ENCODE measurements at places on chromosomes 5 and 9.

DNA sequence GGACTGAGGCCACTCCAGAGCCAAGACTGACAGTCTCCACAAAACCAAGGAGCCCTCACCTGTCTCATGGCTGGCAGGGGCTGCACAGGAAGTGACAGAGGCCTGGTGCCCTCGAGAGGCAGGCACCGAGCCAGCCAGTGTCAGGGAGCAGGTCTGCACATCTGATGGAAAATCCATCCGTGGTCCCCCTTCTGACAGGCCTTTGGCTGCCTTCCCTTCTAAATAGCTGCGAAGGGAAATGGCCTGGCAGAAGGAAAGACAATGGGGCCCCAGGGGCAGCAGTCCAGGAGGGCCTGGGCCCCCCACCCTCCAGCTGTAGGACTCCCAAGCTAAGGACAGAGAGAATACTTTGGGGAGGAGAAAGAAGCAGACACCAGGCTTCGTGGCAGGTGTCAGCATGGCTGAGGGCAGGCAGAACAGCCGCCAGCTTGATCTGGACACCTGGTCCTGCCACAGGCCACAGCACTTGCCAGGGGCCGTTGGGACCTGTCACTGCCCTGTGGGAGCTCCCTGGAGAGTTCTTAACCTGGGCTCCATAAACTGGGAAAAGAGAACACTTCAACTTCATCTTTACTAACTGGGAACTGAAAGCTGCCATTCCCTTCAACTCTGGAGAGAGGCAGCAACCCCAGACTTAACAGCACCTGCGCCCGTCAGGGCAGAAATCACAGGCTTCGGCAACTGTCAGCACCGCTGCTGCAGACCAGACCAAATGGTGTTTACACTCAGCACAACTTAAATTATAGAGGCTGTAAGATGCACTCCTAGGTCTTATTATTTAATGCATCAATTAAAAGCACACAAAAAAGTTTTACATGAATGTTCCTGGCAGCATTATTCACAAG, 22.0 kb downstream of the ADAMTS2 start:
- DNase-seq: no peak

- no peak for DNase-seq
These were observed 85.1 kb upstream of the GRHPR start for GRCh38 chr9:37337301-37337890.

DNA sequence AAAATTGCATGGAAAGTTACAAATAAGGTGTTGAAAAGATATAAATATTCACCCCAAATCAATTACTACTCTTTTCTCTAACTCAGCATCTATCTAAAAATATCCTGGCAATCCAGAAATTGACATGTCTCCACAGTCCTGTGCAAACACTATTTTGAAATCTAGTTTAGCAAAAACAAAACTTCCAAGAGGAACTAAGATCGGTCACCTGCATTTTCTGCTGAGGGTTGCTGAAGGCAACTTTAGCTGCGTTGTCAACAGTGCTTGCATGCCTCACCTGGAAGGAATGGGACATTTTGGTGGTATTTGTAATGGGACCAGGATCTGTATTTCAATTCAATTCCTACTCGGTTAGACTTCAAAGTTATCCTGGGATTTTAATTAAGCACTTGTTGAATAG, 398.3 kb downstream of the NTRK2 start:
- DNase-seq: no peak

GRCh38 chr9:134775081-134775951, 105.3 kb upstream of the FCN2 start:
- no peak for DNase-seq

GRCh38 chr5:74865256-74865803, 857 bp downstream of the FAM169A start:
- no peak for DNase-seq

GRCh38 chr5:134436523-134437339, 25.1 kb upstream of the CDKN2AIPNL start:
- DNase-seq: peak; percentile 72

GRCh38 chr5:176697934-176698538, 50.8 kb downstream of the TSPAN17 start:
- no peak for DNase-seq

DNA sequence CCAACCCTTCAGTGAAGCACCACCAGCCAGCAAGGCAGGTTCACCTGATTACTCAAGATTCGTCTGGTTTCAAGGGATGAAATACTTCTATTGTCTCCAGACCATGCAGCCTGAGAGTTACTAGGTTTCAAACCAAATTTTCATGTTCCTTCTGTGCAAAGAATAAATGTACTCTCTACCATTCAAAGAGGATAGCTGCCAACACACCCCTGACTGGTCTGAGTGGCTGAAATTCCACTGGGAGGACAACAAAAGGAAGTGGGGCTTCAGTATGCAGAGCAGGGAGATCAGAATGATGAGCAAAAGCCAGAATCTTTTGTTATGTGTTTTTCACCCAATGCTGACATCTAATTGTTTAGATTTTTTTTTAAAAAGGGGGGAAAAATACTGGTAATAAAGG, 356.3 kb downstream of the BNC2 start:
- no peak for DNase-seq

- DNase-seq: no peak
These were observed 113.3 kb upstream of the RAD23B start for GRCh38 chr9:107169796-107170195.

DNA sequence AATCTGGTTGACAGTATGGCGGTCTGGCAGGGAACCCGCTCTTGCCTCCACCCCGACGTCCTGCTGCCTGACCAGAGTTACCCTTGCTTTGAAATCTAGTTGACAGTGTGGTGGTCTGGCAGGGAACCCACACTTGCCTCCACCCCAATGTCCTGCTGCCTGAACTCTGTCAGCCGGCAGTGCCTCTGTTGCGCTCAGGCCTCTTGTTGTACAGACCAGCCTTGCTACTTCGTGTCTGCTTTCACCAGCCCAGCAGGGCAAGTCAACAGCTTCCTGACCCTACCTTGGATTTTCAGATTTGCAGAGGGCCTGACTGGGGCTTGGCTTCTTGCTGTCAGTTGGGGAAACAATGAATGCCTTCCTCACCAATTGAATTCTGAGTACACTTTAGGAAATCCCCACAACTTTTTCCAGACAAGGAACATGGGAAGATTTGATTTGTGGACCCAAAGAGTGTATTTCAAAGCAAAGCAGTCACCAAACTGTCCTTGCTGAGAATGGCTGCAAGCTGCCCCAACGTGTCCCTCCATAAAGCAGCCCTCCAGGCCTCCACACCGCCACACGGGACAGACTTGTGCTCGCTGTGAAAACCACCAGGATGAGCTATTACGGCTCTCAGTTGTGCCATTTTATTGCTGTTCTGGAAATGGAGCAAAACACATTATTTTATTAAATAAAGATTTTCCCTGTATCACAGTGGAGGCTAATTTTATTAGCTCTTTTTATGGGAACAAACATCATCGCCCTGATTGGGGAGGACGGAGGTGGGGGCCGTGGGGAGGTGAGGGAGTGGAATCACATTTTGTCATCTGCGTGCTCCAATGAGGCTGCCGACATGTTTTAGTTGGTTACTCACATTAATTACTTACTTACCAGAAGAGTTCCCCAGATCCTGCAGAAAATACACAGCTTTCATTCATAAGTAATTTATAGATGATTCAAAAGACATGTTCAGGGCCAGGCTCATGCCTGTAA, 189.3 kb downstream of the AOPEP start:
- DNase-seq: no peak

DNA sequence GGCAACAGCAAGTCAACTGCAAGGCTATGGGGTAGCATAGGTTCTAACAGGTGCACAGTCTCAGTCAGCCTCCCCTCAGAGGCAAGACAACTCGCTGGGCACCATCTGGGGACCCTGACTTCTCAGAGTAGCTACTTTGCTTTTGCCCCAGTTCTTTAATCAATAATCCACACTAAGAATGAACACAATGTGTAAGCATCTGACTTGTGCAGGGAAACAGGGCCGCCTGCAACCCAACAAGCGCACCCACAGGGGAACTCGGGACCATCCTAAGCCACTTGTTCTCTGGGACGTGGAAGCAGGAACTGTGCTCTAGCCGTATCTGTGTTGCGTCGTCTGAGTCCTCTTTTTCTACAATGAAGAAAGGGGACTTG, 1.9 kb downstream of the MOB3B start:
- DNase-seq: no peak

DNA sequence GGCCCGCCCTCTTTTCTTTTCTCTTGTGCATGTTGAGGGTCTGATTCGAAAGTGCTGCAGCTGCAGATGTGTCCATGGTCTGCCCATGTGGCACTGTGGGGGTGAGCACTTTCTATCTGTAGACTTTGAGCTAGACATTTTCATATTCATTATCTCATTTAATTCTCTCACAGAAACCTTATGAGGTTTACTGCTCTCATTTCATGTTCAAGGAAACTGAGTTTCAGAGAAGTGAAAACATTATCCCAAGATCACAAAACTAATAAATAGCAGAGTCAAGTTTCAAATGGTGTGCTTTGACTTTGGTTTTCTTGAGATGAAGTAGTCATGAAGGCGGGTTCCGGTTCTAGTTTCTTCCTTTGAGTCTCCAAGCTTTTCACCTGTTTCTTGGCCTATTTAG, 536.5 kb upstream of the ZNF462 start:
- DNase-seq: no peak

- DNase-seq: no peak
These were observed 8.5 kb downstream of the DMXL1 start for GRCh38 chr5:119079318-119079921.

DNA sequence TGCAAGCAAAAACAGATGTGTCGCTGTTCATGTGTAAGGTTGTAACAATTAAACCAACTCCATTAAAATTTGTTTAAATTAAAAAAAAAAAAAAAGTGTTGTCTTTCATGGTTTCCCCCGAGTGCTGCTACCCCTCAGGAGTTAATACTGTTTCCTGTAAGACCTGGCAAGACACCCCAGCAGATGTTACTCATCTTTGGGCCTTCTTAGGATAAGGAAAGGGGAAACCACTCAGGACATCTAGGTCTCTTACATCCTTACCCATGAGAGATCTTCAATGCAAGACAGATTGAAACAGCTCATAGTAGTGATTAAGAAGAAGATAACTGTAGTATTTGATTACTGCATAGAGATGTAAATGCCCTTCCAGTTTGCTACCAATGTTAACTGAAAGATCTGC, 33.5 kb upstream of the F2R start:
- no peak for DNase-seq

- DNase-seq: no peak
These were observed 50.1 kb upstream of the ADAMTS16 start for GRCh38 chr5:5089895-5090649.

GRCh38 chr9:97395745-97396144, 16.2 kb upstream of the TDRD7 start:
- DNase-seq: no peak

GRCh38 chr5:178126556-178126955, 4.3 kb upstream of the RMND5B start:
- DNase-seq: no peak

DNA sequence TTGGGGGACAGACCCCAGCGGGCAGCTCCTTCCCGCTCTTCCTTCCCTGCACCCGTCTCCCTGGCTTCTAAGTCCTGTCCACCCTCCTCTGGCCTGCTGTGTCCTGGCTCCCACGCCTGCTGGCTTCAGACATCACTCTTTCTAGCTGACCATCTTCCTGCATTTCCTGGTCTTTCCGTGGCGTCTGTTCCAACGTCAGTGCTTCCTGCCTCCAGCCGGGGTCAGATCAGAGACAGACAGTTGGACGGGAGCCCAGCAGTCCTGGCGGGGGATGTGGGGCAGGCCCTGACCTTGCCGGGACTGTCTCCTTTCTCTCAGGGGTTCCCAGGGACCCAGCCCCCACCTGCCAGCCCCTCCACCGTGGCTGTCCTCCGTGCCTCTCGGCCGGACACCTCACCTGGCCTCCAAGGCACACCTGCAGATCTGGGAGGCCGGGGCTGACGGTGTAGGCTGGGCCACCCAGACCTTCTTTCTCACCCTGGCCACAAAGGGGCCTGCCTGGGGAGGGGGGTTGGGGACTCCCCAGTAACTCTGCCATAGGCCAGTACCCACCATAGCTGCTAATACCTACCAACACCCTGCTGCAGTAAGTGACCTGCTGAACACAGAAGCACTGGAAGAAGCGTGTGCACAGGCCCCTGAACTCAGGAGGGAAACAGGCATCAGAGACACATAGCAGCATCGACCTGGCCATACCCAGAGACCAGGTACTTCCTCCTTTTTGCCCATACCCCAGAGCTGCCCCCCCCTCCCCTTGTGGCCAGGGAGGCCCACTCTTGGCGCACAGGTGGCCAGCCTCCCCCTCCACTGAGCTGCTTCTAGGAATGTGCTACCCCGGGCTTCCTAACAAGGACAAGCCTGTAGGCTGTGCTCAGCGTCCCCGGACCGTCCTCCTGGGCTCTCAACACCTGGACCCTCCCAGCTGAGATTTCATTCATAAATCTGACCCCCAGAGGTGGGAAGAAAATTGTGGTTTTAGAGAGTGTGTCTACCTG, 5.1 kb downstream of the NRARP start:
- DNase-seq: no peak

DNA sequence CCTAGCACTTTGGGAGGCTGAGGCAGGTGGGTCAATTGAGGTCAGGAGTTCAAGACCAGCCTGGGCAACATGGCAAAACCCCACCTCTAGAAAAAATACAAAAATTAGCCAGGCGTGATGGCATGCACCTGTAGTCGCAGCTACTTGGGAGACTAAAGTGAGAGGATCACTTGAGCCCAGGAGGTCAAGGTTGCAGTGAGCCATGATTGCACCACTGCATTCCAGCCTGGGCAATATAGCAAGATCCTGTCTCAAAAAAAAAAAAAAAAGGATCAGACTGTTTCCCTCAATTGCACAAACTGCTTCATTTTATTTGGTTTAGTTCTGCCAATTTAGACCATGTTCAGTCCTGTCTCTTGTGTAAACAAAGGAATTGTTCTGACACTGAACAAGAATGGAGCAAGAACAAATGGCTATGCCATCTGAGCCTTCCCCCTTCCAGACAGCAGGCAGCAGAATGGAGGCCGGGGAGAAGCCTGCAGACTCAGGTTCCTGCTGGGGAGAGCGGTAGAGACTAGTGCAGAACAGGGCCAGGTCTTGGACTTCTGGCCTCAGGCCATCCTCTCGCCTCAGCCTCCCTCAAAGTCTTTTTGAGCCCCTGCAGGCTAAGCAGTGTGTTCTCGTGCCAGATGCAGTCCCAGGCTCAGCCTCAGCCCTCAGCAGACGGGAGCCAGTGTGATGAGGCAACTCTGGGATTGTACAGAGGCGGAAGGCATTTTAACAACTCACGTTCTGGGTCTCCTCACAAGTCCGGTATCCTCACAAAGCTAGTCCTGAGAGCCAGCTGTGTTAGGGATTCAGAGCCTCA, 18.2 kb downstream of the HNRNPH1 start:
- DNase-seq: no peak

DNA sequence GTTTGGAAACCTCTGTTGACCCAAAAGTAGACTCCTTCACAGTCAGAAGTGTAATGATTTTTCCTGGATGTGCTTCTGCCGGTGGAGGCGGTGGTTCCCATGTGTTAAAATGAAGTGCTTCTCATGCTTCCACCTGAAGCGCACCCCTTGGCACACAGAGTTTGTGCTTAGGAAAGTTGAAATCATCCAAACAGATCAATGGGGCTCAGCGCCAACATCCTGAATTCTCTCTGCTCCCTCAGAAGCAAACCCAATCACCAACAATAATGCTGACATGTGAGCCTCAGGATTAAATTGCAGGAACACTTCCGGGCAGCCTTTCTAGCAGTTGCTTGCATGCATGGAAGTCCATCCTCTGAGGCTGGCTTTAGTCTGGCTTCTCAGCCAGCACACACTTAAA, 71.0 kb downstream of the MED10 start:
- DNase-seq: no peak
